ENCODE measurements at places on chromosomes 16 and 17.

DNA sequence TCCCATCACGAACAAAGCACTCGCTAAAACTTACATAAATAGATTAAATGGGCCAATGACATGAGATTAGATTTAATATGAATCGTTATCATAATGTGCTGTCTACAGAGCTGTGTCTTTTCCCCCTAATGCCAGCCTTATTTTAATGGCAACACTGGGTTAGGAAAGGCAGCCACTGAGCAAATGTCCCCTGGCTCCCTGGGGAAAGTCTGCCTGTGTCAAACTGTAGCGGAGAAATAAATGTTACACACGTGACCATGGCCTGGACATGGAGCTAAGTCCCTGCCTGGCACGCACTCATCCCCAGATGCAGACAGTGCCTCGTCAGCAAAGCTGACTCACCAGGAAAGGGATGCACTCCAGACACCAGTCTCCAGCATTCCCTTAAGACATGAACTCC is 61.3 kb upstream of the SDK2 start:
- no peak for DNase-seq

GRCh38 chr16:78455861-78456260 is 356.4 kb downstream of the WWOX start:
- DNase-seq = no peak

GRCh38 chr17:80656590-80656989 is 112.0 kb downstream of the RPTOR start:
- DNase-seq = no peak

GRCh38 chr16:53839150-53839549 is 135.2 kb downstream of the FTO start:
- no peak for DNase-seq

DNA sequence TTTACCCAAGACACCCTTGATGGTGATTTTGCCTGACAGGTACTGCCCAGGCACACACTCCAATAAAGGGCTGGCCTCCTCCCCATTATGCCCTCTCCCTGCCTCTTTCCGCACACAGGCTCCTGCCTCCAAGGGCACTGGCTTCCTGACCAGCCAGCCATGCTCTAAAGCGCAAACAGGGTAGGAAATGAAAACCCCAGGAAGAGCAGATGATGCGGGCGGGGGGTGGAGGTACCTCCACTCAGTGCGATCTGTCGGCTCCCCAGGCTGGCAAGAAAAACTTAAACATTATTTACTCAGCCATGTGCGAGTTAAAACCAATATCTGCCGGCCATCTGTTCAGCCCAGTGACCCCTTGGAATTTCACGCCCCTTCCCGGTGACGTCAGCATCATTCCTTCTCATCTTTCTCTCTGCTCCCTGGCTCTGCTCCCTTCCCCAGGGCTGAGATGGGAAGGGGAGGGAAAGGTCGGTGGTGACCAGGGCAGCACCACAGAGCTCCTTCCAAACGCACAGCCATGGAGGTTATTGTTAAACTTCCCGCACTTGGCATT is 262.5 kb downstream of the CBLN1 start:
- DNase-seq = no peak

GRCh38 chr16:31400191-31400590 is 7.1 kb downstream of the ITGAD start:
- no peak for DNase-seq

DNA sequence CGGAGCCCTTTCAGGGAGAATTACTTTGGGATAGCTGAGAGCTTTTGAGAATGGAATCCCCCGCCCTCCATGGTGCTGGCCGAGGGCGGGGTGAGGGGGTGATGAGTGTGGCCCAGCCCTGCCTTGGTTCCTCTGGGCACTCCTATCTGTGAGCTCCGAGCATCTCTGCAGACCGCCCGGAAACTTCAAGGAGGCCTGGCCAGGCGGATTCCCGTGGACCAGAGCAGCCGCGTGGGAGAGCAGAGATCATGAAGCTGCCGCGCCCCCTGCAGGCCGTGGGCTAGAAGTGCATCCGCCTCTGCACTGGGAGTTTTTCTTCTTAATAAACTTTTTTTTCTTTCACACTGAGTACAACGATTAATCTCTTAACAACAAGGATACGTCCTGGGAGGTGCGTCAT is 392.9 kb upstream of the EEF2KMT start:
- no peak for DNase-seq

- DNase-seq = no peak
These were observed 341.2 kb upstream of the ZFHX3 start for GRCh38 chr16:73389085-73389484.

DNA sequence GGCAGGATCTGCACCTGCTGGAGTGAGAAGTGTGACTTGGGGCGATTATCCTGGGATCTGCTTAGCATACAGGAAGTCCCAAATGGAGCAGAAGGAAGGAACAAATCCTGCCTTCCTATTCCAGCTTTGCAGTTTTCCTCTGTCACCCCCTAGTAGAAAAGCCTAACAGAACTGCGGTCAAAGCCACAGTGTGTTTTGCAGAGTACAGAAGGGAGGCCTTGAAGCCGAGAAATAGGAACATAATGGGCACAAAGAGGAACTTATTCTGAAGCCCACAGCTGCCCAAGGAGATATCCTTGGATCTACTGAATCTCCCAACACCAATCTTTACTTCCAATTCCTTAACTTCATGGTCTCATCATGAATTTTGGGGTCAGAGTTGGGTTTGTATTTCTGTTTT is 8.5 kb downstream of the KRTAP1-5 start:
- DNase-seq = no peak

DNA sequence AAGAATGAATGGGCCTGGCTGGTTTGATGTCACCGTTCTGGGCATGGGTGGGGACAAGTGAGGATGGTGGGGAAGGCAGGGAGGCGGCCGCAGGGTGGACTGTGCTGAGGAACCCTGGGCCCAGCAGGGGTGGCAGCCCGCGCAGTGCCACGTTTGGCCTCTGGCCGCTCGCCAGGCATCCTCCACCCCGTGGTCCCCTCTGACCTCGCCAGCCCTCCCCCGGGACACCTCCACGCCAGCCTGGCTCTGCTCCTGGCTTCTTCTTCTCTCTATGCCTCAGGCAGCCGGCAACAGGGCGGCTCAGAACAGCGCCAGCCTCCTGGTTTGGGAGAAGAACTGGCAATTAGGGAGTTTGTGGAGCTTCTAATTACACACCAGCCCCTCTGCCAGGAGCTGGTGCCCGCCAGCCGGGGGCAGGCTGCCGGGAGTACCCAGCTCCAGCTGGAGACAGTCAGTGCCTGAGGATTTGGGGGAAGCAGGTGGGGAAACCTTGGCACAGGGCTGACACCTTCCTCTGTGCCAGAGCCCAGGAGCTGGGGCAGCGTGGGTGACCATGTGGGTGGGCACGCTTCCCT is 6.5 kb upstream of the SERPINF1 start:
- DNase-seq = no peak
